AG08396 (cell line): ENCODE measurements at places on chromosomes 4 and X.

- DNase-seq: no peak
Observed at GRCh38 chr4:91829531-91829930, 474.2 kb upstream of the GRID2 start.

DNA sequence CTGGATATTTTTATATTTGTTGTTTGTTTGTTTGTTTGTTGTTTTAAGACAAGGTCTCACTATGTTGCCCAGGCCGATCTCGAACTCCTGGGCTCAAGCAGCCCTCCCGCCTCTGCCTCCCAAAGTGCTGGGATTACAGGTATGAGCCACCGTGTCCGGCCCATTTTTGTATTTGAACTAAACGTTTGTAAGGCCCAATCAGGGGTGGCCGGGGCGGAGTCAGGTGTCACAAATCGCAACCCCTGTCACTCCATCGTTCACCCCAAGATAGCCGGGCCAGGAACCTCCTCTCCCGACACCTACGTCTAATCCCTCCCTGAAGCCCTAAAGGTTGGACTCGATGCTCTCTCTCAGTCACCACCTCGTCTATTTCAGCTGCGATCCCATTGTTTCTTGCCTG, 722 bp upstream of the EFHC2 start:
- DNase-seq: no peak

DNA sequence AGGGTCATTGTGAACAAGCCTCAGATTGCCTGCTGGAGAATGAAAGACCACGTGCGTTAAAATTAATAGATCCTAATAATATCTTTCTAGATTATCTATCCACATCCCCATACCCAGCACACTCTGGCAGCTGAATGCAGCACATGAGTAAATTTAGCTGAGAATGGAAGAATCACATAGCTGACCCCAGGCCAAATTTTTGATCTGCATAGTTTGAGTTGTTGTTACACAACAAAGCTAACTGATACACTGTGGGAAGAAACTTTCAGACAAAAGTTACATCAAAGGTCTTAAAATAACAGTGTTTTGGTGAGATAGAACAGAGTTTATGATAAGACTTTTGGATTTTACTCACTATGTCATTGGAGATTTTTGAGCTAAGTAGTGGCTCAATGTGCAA, 72.4 kb upstream of the ANXA10 start:
- no peak for DNase-seq

- DNase-seq: no peak
Observed at GRCh38 chr4:88660446-88661294, 37.0 kb downstream of the NAP1L5 start.

DNA sequence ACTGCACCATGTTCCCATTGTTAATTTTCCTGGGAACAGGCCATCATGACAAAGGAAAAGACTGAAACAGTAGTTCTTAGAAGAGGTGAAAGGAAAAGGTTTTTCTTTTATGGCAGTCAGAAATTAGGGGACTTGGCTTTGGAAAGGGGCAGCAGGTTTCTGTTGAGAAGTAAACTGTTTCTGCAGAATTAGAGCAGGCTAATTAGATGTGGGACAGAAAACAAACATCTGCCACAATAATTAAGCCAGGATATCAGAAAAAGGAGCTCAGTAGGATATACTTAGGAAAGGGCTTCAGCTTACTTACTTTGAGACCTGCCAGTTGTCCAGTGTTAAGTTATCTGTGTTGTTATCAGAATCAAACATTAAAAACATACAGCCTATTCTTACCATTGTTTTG, 36.7 kb upstream of the STPG2 start:
- no peak for DNase-seq

DNA sequence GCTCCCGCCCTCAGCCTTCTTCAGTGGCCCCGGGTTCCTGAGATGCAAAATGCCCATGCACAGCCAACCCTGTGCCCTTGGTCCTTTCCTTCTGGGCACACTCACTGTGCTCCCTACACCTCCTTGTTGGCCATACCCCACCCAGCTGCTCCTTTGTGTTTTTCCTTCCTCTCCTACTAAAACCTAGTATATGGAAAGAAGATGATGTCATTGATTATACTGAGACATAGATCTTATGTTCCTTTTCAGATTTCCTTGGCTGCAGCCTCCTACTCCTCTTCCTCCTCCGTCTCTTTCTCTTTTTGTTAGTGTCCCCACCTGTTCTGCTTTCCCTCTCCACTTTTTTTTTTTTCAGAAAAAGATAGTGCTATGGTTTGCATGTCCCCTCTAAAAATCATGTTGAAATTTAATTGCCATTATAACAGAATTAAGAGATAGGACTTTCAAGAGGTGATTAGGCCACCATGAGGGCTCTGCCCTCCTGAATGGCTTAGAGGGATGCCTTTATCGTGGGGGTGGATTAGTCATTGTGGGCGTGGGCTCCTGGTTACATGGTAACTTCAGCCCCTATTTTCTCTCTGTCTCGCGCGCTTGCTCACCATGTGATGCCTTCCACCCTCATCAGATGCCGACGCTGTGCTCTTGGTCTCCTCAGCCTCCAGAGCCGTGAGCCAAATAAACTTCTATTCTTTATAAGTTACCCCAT, 254.9 kb upstream of the GATB start:
- no peak for DNase-seq

- DNase-seq: no peak
Observed at GRCh38 chrX:108947205-108947604, 210.8 kb upstream of the IRS4 start.

- no peak for DNase-seq
Observed at GRCh38 chr4:152628128-152628527, 51.7 kb downstream of the TMEM154 start.

DNA sequence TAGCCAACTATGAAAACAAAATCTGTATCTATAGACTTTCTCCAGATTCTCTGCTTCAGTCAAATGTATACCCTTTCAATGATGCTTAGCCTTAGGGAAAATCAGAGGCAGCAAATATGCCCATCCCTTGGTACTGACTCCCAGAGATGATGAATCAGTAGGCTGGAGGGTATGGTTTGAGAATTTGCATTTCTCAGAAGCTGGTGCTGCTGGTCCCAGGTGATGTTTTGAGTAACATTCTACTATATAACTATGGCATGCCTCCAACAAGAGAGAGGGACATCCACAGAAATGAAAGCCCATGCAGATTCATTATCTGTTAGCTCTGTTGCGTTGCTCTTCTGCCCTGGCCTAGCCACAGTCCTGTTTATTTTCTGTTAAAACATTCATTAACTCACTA, 13.6 kb downstream of the TNIP3 start:
- no peak for DNase-seq

GRCh38 chr4:129246910-129247461, 151.0 kb downstream of the C4orf33 start:
- no peak for DNase-seq

GRCh38 chr4:88696630-88697029, 999 bp downstream of the NAP1L5 start:
- DNase-seq: no peak

GRCh38 chrX:1491851-1492349, 39.2 kb upstream of the ASMTL start:
- no peak for DNase-seq

DNA sequence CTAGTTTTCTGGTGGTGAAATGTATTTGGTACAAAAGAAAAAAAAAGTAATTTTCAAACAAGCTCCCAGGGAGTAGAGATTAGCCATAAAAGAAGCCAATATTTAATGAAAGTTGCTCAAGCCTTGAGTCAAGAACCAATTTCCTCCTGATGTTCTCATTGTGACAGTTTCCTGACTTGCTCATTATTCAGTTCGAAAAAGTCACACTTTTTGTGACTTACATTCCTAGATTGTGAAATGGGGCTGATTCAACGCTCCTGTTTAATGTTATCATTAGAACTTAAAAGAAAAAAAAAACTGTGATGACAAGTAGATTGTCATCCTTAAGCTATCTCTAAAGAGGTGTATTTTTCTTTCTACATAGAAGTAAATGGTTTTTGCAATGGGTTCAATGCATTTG, 122.6 kb upstream of the BMPR1B start:
- no peak for DNase-seq

- DNase-seq: no peak
Observed at GRCh38 chrX:28854637-28855036, 267.4 kb downstream of the IL1RAPL1 start.

- peak; percentile 88 for DNase-seq
Observed at GRCh38 chr4:1767770-1768366, 25.2 kb upstream of the FGFR3 start.

- no peak for DNase-seq
Observed at GRCh38 chr4:76563454-76564122, 128.6 kb downstream of the SHROOM3 start.
